ENCODE measurements at places on chromosomes 3 and 15.

DNA sequence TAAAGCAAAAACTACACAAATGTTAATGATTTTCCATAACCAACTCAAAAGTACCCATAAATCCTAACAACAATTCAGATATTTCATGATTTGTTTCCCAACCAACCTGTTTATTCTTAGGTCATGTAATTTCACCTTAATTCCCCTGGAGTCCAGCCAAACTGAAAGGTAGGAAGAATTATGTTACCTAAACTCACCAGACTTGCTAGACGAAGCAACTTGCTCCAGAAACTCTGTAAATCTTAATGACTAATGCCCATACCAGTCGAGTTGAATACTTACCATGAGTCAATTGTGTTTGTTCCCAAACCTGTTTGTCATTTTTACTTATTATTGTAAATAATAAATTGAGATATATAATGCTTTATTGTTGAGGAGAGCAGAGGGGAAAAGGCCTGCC lies 1030.0 kb downstream of the TBL1XR1 start:
- no peak for DNase-seq

DNA sequence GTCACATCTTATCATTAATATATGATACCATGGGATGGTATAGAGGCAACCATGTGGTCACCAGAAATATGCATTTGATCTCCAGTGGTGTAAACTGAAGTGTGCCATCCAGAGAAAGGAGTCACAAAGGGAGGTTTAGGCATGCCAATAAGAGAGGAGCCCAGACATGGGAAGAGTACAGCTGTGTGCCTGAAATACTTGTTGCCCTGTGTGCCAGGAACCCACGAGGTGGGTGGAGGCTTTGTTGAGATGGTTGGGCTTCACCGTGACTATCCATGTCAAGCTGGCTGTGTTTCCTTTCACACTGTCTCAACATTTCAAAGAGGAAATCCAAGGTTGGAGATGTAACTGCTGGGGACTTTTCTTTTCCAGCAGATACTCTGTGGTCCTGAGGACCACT lies 43.5 kb downstream of the CACNA2D3 start:
- no peak for DNase-seq

DNA sequence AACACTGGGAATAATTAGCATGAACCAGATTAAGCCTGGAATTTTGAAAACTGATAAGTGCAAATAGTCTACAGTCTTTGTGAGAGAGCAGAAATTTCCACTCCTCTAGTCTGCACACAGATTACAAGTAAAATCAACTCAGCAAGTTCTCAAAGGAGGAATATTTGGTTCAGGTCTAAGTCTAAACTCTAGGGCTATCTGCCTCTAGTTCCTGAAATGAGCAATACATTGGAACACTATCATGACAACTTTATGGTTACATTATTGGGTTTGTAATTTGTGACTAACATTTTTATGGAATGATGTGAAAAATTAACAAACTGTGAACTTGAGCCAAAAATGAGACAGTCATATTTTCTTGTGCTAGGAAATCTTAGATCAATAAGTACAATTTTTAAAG lies 30.8 kb upstream of the ADGRG7 start:
- no peak for DNase-seq

DNA sequence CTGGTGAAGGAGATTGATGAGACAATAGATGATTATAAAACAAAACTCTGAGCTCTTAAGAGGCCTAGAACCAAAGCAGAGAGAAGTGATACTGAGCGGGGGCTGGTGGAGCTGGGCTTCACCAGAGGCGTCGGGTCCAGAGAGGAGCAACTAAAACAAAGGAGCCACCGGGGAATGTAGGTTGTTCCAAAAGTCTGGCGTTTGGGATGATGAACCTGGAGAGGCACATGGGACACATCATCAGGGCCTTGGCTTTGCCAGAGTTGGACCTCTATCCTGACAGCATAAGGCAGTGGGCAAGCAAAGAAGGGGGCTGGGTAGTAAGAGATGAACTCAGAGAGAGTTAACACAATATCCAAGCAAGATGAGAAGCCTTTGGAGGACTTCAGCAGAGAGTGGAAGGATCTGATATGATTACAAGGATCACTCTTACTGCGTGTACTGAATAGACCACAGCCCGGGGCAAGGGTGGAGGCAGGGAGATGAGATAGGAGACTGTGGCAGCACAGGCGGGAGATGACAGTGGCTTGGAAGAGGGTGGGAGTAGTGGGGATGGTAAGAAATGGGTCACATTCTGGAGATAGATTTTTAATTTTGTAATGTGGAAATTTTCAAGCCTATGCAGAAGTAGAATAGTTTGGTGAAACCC lies 36.0 kb upstream of the RASA2 start:
- no peak for DNase-seq

DNA sequence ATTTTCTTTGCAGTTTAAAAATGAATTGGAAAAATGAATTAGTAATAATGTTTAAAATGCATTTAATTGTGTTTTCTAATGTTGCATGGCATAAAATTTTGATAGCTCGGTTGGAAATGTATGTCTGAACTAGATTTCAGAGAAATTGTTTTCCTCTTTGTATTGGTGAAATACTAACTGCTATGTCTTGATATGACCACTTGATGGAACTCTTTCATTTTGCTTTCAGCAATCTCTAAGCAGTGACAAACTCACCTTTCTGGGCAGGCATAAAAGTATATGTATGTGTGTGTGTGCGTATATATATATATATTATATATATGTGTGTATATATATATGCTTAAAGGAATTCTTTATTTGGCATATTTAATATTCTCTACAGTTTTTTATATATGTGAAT lies 239.3 kb upstream of the ZNF717 start:
- no peak for DNase-seq

GRCh38 chr15:95278532-95279245 lies 1047.3 kb downstream of the MCTP2 start:
- DNase-seq: no peak

DNA sequence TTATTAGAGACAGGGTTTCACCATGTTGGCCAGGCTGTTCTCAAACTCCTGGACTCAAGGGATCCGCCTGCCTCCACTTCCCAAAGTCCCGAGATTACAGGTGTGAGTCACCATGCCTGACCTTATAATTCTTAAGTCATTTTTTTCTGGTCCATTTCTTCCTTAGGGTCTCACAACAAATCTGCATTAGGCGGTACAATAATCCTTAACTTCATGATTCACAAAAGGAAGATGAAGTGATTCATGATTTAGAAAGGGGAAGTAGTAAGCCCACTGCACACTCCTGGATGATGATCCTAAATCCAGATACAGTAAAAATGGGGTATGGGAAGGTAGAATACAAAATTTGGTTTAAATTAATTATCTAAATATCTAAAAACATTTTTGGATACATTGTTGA lies 45.0 kb upstream of the TKT start:
- no peak for DNase-seq

DNA sequence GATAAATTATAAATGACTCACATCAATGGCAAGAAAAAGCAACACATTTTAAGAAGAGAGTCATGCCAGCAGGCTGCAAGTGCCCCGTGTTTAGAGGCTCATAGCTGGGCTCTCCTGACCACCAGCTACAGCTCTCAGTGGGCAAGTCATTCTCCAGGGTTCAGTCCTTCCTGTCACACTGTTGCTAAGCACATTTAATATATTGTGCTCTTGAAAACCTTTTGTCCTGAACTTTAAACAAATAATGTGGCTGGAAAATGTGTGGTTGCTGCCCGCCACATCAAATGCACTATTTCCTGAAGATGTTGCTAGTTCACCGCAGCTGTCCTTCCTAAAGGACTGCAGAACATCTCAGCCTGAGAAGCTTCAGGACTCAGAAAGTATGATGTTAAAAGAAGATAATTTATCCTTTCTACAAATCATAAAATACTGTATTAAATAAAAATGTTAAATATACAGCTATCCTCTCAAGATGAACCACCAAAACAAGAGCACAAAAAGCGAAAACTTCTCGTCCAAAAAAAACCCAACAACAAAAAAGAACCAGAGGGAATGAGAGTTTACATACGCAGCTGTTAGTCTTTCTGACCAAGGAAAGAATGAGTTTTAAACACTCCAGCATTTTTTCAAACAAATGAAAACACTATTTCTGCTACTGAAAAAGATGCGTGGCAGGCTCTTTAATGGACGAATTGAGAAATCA lies 951 bp downstream of the TARS3 start:
- DNase-seq: no peak

- no peak for DNase-seq
These were observed 80.2 kb upstream of the FAM3D start for GRCh38 chr3:58746758-58747157.

GRCh38 chr15:36951731-36952247 lies 148.6 kb downstream of the MEIS2 start:
- DNase-seq: no peak

GRCh38 chr3:161781381-161781780 lies 284.8 kb downstream of the OTOL1 start:
- no peak for DNase-seq

DNA sequence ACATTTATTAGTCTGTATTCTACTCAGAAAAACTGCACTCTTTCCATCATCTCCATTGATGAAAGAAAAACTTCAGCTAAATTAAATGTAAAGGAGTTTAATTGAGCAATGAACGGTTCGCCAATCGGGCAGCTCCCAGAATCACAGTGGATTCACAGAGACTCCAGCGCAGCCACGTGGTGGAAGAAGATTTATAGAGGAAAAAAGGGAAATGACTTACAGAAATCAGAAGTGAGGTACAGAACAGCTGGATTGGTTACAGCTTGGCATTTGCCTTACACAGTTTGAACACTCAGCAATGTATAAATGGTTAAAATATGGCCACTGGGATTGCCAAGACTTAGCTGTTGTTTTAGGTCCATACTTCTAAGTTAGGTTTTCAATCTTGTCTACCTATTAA lies 2.8 kb upstream of the SUCLG2 start:
- DNase-seq: no peak

DNA sequence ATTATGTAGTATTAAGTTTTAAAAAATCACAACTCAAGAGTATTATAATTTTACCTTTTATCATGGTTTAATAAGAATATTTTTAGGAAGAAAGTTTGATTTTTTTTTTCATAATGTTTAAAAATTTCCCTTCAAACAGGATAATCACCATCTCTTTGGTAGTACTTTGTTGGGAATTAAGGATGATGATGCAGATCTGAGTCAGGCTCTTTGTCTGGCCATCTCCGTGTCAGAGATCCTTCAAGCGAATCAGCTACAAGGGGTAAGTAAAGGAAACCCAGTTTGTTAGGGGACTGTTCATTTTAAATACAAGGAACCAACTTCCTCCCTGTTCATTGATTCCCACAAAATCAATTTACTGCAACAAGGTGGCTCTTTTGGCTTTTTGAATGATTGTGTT lies 36.8 kb upstream of the NIT2 start:
- DNase-seq: no peak

DNA sequence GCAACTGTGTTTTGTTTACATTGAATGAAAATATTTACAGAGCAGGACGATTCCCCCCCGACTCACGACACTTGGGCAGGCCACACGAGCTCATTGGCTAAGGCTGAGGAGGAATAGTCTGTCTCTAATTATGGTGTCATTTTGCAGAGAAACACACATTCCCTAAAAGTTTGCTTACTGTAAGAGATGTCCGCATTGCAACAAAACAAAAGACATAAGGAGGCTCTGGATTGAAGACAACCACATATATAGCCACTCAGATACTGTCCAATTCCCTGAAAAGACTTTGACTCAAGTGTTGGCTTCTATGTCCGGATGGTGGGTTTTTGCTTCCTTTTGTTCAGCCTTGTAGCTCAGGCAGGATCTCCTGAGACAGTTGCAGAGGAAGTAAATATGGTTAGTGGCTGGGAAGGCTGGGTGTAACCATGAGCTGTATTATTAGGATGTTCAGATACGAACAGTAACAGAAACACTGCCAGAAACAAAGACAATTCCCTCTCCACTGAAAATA lies 170.4 kb downstream of the KLHL25 start:
- DNase-seq: no peak

DNA sequence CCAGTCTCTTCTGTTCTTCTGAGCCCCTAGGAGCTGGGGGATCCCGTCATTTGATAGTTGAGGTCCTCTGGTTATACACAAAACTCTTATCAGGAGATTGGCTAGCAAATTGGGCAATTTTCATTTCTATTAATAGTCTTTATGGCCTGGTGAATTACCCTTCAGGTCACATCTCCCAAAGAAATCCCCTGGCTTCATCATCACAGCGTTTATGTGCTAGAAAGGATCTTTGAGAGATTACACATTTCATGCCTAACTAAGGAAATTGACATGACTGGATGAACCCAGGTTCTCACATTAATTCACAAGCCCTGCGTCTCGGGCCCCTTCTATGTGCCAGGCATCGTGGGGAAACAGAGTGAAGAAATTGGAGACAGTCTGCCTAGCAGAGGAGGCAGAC lies 227.4 kb upstream of the PROK2 start:
- DNase-seq: no peak

DNA sequence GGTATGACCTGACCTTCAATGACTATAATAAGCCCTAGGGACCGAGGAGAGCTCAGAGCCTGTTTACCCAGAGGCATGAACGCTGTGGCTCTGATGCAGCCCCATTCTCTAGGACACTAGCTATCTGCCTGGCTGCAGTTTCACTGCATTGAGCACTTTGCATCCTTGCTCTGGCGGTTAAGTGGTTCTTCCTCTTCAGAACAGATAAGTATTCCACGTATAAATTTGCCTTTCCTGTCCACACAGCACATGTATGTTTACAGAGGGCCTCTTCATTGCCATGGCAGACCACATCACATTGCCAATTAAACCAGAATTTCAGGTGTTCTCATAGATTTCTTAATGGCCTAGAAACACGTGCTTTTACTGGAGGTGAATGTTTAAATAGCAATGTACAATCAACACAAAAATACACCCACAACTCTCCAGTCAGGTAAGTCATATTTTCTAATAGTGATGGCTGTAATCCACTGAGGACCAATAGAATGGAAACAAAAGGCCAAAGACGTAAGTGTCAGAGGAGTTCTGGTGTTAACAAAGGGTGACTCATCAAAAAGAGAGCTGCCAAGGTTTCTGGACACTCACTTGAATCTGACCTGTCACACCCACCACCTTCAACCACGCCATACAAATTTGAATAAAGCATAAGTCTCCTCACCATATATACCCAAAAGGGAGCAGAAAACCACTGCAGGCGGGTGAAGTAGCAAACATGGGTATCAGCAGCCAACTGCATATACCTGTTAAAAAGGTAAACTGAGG lies 553.4 kb downstream of the OCA2 start:
- DNase-seq: no peak

- DNase-seq: no peak
These were observed 63.8 kb downstream of the GMPS start for GRCh38 chr3:155934230-155934629.

GRCh38 chr3:4845882-4846281 lies 133.4 kb upstream of the BHLHE40 start:
- no peak for DNase-seq

GRCh38 chr3:187051066-187051465 lies 88.2 kb downstream of the RPL39L start:
- DNase-seq: no peak

- DNase-seq: no peak
These were observed 4.2 kb downstream of the SORD start for GRCh38 chr15:45027220-45027619.
